ENCODE measurements at places on chromosomes 3 and 15. TPM values are rescaled to one million over a fixed set of nuclear protein-coding genes. Genes with fewer than 3 reads are reported as not detected.

The PLA2G4E gene
- not detected for total RNA-seq

The CPN2 gene
- total RNA-seq: not detected

The PLSCR5 gene
- not detected for total RNA-seq

GRCh38 chr15:82663186-82663600, 16.0 kb upstream of the CPEB1 start:
- DNase-seq: no peak

DNA sequence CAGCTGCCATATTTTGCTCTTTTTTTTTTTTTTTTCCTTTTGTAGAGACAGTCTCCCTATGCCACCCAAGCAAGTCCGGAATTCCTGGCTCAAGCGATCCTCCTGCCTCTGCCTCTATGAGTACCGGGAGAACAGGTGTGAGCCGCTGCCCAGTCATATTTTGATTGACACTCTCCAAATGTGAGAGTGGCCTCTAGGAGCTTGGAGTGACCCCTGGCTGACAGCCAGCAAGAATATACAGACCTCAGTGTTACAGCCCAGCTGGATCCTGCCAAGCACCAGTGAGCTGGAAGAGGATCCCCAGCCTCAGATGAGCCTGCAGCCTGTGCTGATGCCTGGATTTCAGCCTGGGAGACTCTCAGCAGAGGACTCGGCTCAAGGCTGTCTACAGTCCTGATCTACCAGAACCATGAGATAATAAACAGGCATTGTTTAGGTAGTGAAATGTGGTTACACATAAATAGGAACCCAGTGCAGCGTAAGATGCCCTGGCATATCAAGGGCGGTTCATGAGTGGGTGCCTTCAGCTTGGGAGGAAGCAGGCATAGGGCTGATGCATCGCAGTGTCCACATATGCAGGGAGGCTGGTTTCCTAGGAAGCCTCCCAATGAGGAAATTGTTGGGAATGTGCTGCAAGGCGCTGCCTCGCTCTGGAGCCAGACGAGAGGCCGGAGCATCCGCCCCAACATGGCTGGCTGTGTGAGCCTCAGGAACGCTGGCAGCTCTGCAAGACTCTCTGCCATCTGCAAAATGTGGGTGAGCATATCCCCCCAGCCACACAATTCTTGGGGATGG, 38.9 kb upstream of the ATP10A start:
- no peak for DNase-seq

GRCh38 chr3:56269755-56270535, 198.3 kb downstream of the ERC2 start:
- no peak for DNase-seq

DNA sequence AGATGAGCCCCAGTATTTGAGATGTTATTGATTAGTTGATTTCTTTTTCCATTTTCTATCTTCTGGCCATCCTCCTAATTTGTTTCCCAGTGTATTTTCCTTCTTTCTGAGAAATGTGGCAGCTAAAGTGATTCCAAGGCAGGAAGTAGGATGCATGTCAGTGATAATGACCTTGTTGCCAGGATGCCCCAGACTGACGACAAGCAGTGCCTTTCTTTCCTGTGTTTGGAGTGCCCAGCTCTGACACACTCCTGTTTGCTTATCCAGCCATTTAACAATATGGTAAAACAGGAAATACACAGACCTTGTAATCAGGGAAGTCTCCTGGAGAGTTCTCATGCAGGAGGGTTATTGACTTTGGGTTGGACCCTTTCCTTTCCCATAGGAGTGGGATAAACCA, 20.4 kb downstream of the TMOD2 start:
- DNase-seq: no peak

- DNase-seq: no peak
Observed at GRCh38 chr15:84975871-84976351, 5.7 kb upstream of the PDE8A start.

- no peak for DNase-seq
Observed at GRCh38 chr15:45425135-45425534, 46.8 kb upstream of the GATM start.

GRCh38 chr15:34514251-34514670, 69.2 kb downstream of the GOLGA8B start:
- DNase-seq: no peak

DNA sequence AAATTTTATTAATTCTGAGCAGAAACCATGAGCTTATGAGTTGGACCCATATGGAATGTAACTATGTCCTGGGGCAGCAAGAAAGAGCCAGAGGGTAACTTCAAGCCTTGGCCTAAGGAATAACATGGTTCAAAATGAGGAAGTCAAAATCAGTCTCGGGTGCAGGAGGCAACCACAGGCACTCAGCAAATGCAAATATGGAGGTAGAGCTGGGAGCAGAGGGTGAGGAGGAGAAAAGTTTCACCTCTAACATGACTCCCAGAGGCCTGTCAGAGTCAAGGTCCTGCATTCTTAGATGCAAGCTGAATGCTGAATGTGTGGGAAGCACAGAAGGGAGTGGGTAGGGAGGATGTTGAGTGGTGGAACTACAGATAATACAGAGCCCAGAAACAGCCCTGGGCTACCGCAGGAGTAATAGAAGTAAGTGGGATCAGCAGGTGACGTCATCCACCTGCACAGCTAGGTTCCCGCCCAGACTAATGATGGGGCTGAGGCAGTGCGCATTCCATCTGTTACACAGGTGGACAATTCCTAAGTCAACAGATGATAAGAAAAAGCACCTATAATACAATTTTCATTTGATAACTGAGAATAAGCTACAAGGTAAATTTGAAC, 279.8 kb upstream of the ARRDC4 start:
- no peak for DNase-seq

DNA sequence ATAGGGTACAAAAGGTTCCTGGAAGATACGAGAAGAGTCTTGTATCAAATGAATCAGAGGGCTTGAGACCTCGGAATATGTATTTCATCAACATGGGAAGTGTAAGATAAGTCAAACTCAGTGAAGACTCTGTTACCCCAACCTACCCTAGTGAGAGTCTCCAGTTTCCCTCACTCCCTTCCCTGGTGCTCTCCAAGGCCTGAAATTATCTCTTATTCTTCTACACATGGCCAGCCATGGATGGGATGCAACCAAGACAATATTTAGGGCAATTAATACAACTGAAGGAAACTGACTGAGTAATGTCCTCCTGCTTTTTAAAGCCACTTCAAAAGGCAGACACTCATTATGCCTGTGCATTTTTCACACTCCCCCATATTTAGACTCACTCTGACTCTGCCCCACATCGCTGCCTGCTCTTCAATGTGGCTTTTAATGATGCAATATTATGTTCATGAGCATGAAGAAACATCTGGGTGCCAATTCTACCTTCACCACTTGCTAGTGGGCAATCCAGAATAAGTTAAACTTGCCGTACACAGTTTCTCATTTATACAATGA, 137.1 kb upstream of the THBS1 start:
- no peak for DNase-seq

GRCh38 chr3:4980229-4981203, 1.3 kb downstream of the BHLHE40 start:
- peak; percentile 76 for DNase-seq

DNA sequence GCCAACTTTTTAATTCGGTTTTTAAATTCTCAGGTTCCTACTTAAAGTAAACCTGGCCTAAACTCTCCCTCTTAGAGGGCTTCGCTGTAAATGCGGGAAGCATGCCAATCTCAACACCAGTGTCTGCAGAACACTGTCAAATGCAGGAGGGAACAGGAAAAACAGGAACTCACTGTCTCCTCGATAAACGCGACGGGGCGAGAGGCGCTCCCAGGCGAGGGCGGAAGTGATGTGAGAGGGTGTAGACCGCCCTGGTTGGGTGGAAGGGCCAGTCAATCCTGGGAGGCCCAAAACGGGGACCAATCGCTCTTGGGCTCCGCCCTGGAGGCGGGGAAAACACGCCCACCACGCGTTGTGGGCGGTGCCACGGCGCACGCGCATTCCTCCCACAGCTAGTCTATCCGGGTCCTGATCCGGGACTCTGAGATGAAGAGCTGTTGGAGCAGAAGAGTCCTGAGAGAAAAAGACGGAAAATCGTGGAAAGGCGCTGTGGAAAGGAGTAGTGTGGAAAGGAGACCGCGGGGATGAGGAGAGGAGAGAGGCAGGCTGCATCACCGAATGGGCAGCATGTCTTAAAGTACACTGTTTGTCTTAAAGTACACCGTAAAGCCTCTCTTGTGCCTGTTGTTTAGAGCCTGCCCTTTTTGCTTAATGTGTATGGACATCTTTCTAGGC, 27.1 kb downstream of the SLC28A2 start:
- DNase-seq: peak; percentile 94

- DNase-seq: no peak
Observed at GRCh38 chr3:42647821-42648459, 5.6 kb upstream of the ZBTB47 start.

DNA sequence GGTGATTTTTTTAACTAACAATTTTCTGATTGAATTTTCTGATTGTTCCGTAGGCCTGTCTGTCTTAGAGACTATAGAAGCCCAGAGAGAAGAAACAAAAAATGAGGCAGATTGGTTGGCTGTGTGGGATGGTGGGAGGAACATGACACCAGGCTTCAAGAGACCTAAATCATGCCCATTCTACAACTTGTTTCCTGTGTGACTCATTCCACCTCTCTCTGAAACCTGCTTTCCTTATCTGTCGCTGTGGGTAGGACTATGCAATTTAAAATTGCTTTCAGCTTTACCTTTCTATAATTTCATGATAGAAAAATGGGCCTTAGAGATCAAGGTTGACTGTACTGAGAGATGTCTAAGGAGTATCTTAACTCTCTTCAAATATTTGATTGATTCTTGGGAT, 44.5 kb downstream of the OXNAD1 start:
- DNase-seq: peak; percentile 45

DNA sequence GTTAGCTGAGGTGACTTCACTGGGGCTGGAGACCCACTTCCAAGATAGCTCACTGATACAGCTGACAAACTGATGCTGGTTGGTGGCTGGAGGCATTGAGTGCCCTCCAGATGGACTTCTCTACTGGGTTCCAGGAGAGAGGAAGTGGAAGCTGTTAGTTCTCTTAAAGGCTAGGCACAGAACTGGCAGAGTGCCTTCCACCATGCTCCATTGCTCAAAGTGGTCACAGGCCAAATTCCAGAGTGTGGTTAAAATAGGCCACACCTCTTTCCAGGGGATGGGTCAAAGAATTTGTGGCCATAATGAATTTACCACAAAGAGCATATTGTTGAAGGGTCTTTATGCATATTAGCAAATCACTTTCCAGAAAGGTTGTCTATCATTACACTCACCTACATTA, 74.2 kb downstream of the NMD3 start:
- DNase-seq: no peak

Data from T-cell (primary cell).